Stimulated activated CD4-positive, alpha-beta T cell treated with anti-CD3 and anti-CD28 coated beads, Interleukin-12 subunit alpha, Interleukin-12 subunit beta, amount 100 ng/mL, for 4 hours (primary cell): ENCODE measurements at places on chromosomes 13 and 19.

- no peak for DNase-seq
Measured at GRCh38 chr13:99353836-99354235, 46.6 kb upstream of the GPR183 start.

DNA sequence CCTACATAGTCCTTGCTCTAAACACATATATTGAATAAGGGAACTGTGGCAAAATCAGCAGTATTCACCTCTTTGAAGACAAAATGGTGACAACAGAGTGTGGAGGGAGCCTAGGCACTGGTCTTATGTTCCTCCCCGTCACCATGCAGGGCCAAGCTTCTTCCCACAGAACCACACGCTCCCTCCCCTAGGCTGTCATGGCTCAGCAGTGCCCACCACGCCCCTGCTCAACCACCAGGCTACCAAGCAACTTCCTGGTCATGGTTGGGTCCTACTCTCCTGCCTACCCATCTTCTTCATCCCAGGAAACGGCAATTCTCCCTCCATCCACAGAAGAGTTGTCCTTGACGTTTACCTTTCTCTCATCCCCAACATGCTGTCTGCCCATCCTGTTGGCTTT, 126.1 kb downstream of the CRYL1 start:
- DNase-seq: no peak

DNA sequence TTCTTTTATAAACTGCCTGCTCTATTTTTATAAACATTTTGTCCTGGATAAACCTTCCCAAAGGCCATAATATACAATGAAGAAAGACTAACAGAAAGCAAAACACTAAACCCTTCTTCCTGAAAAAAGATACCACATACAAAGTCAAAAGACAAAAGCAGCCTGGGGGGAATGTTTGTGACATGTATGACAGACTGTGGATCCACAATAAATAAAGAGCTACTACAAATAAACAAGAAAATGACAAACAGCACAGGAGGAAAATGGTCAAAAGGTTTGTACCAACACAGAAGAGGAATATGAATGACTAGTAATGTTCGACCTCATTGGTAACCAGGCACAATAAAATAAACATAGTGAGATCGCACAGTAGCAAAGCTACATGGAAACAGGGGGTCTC, 19.8 kb downstream of the AP2S1 start:
- no peak for DNase-seq

- no peak for DNase-seq
Measured at GRCh38 chr13:85255978-85256377, 543.2 kb downstream of the SLITRK6 start.

GRCh38 chr13:33006638-33007037, 9.6 kb upstream of the KL start:
- DNase-seq: no peak

DNA sequence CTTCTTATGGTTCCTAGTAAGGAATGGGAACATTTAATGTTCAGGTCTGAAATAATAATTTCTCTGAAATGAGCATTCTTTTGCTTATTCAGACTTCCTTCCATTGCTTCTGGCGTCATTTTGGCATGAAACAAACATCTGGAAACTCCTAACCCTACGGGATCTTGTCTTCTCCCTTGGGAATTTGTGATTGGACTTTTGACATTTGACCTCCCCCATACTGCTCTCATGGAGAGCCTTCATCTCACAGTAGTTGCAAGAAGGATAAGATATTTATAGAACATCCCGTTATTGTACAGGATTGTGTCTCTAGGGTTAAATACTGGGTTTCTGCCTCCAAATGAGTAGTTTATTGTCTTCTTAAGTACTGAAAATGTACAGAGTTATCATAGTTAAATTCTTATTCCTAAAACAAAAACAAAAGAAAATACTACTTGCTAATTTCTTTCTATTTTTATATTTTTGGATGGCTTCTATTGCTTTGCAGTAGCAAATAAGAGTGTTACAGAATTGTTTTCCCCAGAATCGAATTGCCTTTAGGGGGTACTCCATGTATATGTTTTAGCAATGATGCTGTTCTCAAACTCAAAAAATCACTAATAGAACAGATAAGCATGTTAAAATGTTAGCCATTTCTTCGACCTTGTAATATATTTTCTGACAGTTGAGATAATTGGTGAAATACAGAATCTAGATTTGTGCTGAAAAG, 366.8 kb downstream of the DLEU7 start:
- no peak for DNase-seq

- no peak for DNase-seq
Measured at GRCh38 chr13:79393564-79394249, 12.3 kb downstream of the RBM26 start.

- no peak for DNase-seq
Measured at GRCh38 chr13:52779103-52779502, 39.5 kb upstream of the CNMD start.

DNA sequence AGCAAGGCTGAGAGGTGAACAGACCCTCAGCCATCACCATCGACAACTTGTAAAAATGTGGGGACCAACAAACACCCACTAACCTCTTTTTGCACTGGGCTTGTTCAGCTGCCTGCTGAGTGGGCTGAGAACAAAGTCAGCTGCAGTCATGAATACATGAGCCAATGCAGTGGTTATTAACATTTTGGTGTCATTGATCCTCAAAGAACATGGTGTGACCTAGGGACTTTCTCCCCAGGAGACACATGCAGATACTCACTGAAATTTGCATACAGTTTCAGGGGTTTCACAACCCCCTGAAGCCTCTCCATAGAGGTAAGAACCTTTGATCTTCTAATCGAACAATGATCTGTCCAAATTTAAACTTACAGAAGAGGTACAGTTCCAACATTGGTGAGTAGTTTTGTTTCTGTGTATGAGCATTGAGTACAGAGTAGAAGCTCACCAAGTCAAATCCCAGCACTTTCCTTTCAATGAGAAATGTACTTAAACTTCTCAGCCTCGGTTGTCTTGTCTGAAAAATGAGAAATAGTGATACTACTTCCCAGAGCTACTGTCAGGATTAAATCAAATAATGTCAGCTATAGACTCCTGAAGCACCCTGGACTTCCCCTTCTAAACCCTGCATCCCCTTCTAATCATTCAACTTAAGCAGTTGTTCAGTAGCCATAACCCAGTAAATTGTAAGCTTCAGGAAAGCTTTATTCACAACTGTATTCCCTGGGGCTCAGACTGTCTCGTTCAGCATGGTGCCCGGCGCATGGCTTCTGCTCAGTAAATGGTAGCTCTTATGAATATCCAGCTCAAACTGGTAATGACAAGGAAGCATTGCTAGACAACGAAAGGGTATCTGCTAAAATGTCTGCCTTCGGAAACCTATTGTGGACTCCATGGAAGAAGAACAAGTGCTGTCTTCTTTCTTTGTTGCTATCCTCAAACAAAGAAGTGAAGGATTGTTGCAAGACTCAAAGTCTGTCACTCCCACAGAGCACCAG, 148.7 kb downstream of the FOXO1 start:
- DNase-seq: no peak

- no peak for DNase-seq
Measured at GRCh38 chr13:33051632-33052031, 35.4 kb downstream of the KL start.

- DNase-seq: no peak
Measured at GRCh38 chr19:7435586-7435985, 53.2 kb downstream of the PEX11G start.

DNA sequence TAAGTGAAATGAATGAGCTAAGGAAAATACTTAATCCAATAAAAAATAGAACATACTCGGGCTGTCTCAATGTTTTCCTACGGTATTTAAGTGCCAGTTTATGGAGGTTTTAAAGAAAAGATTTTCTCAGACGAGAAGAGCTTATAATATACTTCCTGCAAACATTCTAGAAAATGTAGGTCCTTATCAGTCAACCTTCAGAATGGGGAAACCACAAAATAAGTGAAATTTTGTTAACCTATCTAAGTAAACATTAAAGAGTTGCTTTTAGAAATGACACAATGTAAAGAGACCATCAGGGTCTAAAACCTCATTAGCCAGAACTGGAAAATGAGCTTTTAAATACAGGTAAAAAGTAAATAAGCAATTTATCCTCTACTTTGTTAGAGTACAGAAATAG, 12.1 kb downstream of the MIR17HG start:
- DNase-seq: no peak

DNA sequence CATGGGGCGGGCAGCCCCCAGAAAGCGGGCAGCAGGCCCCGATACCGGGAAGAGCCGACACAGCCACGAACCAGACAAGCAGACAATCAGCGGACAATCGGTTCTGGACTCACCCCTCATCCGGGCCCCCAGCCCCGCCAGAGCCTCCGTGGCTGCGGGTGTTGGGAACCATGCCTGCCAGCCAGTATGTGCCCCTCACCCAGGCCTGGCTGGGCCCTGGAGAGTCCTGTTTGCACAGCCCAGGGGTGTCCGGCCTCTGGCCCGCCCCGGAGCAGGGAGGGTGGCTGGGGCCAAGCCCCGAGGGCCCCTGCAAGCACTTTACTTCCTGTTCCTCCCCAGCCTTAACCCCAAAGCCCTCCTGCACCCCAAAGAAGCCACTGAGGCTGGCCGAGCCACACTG, 7.8 kb downstream of the PODNL1 start:
- no peak for DNase-seq
